ENCODE measurements at places on chromosomes 12 and 14. TPM values are rescaled to one million over a fixed set of nuclear protein-coding genes. Genes with fewer than 3 reads are reported as not detected.

DNA sequence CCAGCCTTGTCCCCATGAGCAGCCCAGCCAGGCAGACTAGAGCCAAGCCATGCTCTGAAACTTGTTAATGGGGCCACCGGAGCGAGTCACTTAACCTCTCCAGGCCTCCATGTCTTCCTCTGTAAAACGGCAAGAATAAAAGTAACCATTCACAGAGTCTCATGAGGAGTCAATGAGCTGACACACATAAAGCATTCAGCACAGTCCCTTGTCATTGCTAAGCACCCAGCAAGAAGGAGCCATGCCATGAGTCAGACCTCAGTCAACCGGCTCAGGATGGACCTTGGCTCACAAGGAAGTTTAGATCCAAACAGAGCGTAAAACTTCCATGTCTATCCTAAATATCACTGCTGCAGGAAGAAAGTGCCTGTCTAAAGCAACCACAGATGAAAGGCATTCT, 10.6 kb downstream of the FICD start:
- H3K4me1 ChIP-seq = no peaks in the 10 kb centered on the region
- H3K27ac ChIP-seq = no peak overlapping the region
- H3K27me3 ChIP-seq = no peaks in the 10 kb centered on the region
- H3K4me3 ChIP-seq = no peak overlapping the region
- peaks cover 100% of the 10 kb centered on the region for H3K36me3 ChIP-seq

DNA sequence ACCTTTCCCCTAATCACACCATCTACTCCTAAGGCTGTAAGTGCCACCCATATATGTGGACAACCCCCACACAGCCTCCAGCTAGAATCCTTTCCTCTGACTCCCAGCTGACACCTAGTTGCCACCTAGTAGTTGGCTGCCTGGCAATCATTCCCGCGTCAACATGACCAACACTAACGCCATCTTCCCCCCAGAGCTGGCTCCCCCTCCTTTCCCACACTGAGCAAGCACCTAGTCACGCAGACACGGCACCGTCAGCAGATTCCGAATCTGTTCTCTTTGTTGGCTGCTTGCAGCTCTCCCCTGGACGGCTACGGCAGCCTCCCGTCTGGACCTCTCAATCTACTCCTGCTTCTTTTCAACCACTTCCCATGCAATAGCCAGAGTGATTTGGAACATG, 27.7 kb downstream of the UBR7 start:
- H3K36me3 ChIP-seq = no peaks in the 10 kb centered on the region
- no peak overlapping the region for H3K4me3 ChIP-seq
- no peaks in the 10 kb centered on the region for H3K27me3 ChIP-seq
- H3K4me1 ChIP-seq = no peaks in the 10 kb centered on the region
- peak; percentile 42 for DNase-seq

SLC17A8 gene
- total RNA-seq = 0.14 TPM

GEMIN2 gene
- 8.5 TPM for total RNA-seq

DNA sequence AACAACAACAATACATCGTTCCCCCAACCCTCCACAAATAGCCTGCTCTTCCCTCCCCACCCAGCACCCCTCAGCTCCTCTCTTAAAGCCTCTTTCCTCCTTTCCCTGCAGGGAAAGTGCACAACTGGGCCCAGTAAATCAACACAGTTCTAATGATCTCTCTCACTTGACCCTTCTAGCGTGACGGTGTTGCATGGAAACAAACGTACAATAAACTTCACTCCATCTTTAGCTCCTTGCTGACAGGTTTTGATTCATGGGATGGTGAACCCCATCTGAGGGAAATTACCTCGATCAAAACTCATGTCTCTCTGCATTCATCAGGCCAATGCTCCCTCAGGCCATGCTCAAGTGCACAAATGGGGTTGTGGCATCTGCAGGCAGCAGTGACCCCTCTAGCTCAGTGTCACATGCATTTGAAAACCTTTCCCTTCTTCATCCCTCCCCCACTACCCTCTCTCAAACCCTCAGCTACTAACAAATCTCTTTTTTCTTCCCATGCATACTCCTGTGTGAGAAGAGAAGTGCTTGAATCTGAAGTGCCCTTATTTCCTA, 22.9 kb downstream of the GDF11 start:
- H3K27ac ChIP-seq = no peak overlapping the region
- no peaks in the 10 kb centered on the region for H3K27me3 ChIP-seq
- no peak overlapping the region for H3K4me3 ChIP-seq
- H3K4me1 ChIP-seq = no peaks in the 10 kb centered on the region
- H3K36me3 ChIP-seq = peaks cover 40% of the 10 kb centered on the region

- H3K4me3 ChIP-seq = no peak overlapping the region
- no peaks in the 10 kb centered on the region for H3K36me3 ChIP-seq
- no peaks in the 10 kb centered on the region for H3K27me3 ChIP-seq
- no peaks in the 10 kb centered on the region for H3K4me1 ChIP-seq
Measured at GRCh38 chr14:30822080-30822571, 52.2 kb upstream of the COCH start.

DNA sequence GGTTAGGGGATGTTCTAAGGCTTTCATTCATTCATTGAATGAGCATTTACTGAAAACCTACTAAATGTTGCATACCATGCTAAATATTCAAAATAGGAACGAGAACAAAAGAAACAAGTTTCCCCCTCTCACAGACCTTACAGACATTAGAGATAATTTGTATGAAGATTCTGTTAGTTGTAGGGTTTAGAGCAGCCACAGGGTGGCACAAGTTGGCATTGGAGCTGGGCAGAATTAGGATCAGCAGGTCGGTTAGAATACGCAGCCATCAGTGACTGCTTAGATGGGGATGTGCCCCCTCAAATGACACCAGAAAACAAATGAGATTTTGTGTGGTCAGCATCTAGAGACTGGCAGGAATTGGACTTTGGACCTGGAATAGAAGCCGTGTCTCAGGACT, 166.3 kb upstream of the DAAM1 start:
- H3K27ac ChIP-seq = no peak overlapping the region
- no peak for DNase-seq
- no peaks in the 10 kb centered on the region for H3K36me3 ChIP-seq
- H3K4me1 ChIP-seq = no peaks in the 10 kb centered on the region
